ENCODE measurements at places on chromosomes 1 and 21.

DNA sequence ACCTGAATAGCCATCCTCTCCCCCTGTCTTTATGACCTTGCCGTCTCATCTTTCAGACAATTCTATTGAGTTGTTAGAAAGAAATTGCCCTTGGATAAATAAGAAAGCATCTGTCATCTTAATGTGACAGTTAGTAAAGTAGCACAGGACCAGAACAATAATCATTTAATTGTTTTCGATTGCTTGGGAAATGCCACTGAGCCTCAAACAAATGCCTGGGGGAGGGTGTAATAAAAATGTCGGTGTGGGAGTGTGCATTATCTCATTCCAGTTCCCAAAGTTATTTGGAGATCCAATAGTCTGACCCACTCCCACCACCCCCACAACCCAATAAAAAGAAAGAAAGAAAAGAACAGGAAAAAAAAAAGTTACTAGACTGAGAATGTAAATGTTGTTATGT lies 509.3 kb upstream of the LRRC7 start:
- no peak for DNase-seq

GRCh38 chr1:201511941-201512539 lies 5.1 kb upstream of the CSRP1 start:
- DNase-seq, result peak; percentile 40

DNA sequence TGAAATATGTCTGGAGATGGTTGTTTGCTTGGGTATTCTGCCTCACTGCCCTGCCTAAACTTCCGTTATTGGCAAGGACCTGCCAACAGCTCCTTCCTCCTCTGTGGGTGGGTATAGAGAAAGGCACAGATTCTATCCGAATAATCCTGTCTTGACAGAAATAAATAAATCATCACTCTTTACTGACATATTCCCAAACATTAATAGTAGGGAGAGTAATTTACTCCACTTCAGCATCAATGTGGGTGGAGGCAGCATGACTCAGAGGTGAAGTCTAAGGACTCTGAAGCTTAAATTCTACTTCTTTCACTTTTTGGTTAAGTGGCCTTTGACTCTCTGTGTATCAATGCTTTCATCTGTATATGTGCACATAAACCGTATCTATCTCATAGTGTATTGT lies 2.9 kb downstream of the CD84 start:
- no peak for DNase-seq

DNA sequence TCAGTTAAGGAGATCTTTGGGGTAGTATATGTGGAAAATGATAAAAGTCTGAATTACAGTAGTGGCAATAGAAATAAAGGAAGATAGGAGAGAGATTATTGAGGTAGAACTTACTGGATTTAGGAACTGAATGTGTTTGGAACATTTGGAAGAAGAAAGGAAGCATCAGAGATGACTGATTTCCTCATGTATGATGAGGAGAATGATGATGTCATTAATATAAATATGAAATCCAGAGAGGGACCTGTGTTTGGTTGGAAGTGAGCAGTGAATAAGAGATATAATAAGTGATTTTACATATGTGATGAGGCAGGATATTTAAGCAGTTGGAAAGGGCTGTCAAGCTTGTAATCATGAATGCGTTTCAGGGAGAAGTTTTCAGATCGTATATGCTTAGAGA lies 86.3 kb downstream of the SYT14 start:
- no peak for DNase-seq

DNA sequence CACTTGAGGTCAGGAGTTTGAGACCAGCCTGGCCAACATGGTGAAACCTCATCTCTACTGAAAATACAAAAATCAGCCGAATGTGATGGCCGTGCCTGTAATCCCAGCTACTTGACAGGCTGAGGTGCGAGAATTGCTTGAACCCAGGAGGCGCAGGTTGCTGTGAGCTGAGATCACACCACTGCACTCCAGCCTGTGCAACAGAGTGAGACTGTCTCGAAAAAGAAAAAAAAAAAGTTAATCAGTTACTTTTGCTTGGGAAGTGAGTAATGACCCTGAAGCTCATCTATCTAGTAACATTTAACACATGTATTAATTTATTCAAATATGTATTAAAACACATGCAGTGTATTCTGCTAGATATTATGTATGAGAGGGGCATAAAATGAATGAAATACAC lies 49.4 kb downstream of the ZNF326 start:
- DNase-seq, result no peak

DNA sequence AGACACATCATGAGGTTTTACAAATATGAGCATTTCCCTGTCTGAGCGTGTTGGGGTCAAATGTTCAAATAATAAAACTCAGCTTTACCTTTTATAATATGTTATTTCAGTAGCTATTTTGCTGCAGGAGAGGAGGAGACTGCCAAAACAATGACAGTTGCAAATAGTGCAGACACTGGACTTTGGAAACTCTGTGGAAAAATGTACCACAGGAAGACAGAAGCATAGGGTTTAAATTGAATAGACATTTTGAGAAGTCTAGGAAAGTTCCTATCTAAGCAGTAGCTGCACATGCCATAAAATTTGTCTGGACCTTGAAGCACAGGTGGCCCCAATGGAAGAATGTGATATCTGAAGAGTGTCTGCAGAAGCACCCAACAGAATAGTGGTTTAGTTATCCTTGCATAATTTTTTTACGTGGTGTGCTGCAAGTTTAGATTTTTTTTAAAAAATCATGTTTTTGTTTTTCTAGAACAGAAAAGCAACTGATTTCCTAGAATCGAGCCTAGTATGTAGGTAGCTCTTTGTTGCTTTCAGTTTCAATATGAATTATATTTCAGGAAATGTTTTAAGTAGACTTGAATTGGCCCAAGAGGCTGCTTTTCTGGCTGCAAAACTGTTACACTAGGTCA lies 14.0 kb upstream of the GBP5 start:
- DNase-seq, result no peak

DNA sequence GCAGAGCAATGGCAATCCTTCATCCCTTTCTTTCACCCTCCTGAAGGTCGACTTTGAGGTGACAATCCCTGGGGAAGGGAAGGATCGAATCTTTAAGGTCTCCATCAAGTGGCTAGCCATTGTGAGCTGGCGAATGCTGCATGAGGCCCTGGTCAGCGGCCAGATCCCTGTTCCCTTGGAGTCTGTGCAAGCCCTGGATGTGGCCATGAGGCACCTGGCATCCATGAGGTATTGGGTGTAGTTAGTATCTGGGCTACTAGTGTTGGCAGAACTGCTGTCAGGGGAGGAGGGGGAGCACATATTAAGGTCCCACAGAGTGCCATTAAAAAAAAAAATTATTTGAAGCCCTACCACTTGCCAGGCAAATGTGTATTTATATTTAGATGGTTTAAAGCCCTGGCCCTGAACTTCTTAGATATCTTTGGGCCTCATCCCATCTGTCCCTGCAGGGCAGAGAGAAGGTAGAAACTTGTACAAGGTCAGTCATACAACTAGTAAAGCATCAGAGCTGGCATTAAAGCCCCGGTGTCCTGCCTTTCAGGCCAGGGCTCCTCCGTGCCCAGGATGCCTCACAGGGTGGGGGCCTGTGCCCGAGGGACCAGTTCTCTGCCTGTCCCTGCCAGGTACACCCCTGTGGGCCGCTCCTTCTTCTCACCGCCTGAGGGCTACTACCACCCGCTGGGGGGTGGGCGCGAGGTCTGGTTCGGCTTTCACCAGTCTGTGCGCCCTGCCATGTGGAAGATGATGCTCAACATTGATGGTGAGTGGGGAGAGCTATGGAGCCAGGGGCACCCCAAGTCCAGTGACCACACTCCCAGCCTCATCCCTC lies 10.3 kb downstream of the AGO1 start:
- no peak for DNase-seq

GRCh38 chr1:198364471-198364870 lies 176.0 kb downstream of the ATP6V1G3 start:
- no peak for DNase-seq

DNA sequence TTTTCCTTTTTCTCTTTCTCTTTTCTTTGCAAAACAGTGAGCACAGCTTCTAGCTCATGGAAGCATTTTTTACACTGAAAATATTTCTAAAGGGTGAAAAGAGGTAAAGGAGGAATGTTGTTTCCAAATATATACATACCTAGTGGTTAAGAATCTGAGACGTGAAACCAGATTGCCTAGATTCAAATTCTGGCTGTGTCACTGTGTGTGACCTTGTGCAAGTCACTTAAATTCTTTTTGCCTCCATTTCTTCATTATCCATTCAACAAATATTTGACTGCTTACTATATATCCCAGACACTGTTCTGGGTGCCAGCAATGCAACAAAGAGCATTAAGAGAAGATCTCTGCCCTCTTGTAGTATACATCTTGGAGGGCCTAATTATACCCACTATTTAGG lies 53.3 kb downstream of the ZFYVE9 start:
- DNase-seq, result no peak

- no peak for DNase-seq
These were observed 16.2 kb downstream of the SDCCAG8 start for GRCh38 chr1:243271996-243272395.

- no peak for DNase-seq
These were observed 402.3 kb downstream of the RYR2 start for GRCh38 chr1:237444120-237444790.

DNA sequence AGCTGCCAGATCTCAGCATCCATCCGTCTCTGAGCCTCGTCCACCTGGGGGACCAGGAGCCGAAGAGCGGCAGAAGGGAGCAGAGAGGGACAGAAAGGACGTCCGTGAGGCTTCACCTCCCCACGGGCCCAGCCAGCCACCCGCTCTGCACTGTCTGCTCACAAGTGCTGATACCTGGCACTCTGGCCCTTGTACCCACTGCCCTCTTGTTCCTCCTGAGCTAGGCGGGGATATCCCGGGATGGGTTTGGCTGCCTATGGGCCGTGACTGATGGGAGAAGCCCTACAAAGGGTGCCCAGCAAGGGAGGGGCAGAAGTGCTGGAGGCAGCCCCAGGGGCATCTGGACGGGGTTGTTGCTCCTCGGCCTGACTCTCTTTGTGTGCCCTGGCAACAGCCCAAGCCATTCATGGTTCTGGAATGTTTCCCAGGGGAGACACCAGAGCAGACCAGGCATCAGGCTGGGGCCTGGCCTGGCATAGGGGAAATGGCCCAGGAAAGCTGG lies 57.6 kb downstream of the LDLRAD2 start:
- DNase-seq, result no peak

DNA sequence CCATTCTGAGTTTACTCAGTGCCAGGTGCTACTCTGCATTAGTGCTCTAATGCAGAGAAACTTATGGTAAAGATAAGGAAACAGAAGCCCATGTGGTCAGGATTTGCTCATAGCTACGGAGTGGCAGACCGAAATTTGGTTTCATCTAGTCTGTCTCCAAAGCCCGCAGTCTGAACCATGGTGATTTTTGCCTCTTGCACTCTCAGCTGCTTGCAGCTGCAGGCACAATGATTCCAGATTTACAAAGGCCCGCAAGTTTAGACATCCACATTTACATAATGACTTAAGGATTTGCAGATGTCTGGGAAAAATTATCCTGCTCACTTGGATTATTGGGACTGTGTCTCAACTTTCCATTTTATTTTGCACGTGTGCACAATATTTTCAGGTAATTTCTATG lies 161.3 kb upstream of the KCNJ6 start:
- no peak for DNase-seq

GRCh38 chr1:90926971-90927370 lies 94.9 kb downstream of the ZNF644 start:
- DNase-seq, result no peak

- no peak for DNase-seq
These were observed 775 bp downstream of the TMEM125 start for GRCh38 chr1:43270421-43271095.

DNA sequence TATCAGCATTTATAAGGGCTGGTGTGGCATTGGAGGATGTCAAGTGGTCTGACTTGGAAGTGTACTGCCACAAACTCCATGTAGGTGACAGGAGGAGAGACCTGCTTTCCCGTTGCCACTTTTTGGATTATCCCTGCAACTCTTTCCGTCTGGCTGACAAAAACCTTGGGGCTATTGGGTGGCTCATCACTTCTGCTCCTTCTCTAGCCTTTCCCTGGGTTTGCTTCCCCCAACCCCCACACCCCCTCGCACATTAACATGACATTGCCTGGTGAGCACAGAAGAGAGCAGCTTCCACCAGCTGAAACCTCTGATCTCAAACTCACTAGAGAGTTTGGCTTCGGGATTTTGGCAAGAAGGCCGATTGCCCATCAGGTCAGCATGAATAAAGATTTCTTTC lies 39.2 kb downstream of the PROX1 start:
- DNase-seq, result no peak

- DNase-seq, result no peak
These were observed 60.8 kb downstream of the MRPL37 start for GRCh38 chr1:54260810-54261209.

DNA sequence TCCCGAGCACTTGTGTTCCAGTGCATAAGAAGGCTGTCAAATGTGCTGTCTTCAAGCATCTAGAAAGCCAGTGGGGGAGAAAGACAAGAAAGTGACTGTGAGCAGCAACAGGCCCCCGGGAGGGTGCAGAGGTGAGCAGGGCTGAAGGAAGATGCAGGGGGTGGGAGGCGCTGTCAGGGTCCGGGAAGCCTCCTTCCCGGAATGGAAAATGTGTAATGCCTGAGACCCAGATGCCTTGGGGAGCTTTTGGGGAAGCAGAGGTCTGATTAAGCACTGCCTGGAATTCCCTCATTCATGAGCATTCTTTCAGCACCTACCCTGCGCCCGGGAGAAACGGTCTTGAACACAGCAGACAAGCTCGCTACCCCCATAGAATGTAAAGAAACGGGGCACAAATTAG lies 1.3 kb downstream of the NPHP4 start:
- DNase-seq, result no peak

GRCh38 chr21:24200052-24200451 lies 1407.2 kb downstream of the MRPL39 start:
- DNase-seq, result no peak

DNA sequence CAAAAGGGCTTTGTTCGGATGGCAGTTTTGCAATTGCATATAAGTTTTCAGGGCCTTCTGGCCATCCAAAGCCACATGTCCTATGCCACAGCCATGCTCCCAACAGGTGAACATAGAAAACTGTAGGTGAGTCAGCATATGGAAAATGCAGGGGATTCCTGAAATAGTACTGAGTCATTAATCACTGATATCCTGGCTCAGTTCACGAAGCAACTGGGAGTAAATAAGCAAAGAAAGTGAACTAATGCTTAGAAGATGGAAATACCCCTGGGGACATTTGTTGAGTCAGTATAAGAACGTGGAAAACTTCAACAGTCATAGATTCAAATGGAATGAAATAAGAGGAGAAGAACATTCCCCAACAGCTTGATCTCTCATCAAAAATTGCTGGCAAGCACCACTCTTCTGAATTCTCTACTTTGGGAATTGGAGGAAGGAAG lies 148.9 kb upstream of the RUNX1 start:
- no peak for DNase-seq

GRCh38 chr1:62238507-62238906 lies 43.9 kb downstream of the L1TD1 start:
- no peak for DNase-seq

DNA sequence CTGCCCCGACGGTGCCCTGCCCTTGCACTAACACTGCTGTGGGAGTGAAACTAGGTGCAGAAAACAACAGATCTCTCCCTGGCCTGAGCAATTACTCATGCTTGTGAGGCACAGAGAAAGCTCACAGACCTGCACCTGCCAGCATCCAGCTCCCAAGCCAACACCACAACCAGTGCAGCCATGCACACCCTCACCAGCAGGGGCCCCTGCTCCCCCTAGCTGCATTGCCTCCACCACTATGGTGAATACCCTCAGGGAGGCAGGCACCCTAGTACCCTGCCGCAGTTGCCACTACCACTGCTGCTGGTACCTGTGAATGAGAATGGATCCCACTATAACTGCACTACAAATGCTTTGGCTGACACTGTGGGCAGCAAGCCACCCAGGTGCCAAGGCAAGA lies 7.1 kb upstream of the DIRAS3 start:
- DNase-seq, result no peak
